ENCODE measurements at places on chromosomes 13 and 19.

GRCh38 chr13:41563341-41563983 is 106.1 kb downstream of the RGCC start:
- DNase-seq: no peak

GRCh38 chr19:18514800-18515682 is 6.8 kb downstream of the ELL start:
- no peak for DNase-seq

DNA sequence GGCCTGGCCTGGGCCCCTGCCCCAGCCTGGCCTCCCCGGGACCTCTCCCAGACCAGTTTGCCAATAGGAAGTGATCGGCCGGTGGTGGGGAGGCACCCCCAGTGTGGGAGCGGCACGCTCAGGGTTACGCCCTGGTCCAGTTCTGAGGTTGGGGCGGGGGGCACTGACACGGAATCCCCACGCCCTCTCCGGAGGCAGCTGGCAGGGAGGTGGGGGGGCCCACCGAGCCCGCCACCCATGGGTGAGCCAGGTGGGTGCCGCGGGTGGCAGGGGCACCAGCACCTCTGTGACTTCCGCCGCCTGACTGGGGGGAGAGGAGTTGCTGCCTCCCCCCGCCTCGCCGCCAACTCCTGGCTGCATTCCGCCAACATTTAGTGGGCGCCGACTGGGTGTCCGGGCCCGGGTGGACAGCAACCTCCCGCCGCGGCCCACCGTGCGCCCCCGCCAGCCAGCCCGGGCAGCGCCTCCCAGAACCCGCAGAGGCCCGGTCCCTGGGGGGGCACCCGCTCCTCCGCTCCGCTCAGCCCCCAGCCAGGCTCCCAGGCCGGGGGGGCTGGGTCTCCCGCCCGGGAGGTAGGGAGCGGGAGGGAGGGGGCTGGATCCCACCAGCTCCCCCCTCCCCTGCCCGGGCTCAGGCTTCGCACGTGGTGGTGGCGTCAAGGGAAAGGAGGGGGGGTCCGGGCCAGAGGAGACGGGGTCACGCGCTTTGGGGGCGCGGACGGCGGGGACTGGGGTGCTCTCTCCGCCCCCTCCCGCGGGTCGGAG is 2.0 kb downstream of the ZBTB7A start:
- DNase-seq: no peak

GRCh38 chr13:107961849-107962608 is 253.3 kb downstream of the LIG4 start:
- DNase-seq: no peak

- no peak for DNase-seq
These were observed 35.7 kb downstream of the ZSWIM4 start for GRCh38 chr19:13830741-13831536.

DNA sequence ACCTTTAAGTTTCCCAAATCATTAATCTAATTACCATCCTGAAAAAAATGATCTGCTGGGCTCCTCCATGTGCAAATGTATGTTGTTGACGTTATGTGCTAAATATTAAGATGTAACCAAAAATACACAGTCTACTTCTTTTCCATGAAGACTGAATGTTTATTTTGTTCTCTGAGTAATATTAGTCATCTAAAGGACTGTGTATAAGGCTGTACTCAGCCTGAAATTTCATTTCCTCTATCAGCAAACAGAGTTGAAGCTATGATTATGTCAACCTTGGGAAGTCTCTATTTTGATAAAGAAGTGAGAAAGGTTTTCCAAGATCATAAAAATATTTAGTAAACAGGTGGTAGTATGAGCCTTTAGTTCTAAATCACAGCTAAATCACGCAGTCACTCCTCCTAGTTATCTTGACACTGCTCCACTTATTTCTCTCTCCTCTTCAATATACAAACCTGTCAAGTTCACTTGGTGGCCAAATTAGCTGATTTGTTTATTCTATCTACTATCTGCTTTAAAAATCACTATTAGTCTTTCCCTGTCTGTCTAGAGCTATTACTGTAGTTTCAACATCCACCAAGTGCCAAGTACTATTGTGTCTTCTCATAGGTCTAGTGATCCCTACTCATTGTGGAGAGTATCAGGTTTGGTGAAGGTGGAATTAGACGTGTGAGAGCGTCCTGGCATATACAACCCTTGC is 211.7 kb upstream of the STARD13 start:
- no peak for DNase-seq

DNA sequence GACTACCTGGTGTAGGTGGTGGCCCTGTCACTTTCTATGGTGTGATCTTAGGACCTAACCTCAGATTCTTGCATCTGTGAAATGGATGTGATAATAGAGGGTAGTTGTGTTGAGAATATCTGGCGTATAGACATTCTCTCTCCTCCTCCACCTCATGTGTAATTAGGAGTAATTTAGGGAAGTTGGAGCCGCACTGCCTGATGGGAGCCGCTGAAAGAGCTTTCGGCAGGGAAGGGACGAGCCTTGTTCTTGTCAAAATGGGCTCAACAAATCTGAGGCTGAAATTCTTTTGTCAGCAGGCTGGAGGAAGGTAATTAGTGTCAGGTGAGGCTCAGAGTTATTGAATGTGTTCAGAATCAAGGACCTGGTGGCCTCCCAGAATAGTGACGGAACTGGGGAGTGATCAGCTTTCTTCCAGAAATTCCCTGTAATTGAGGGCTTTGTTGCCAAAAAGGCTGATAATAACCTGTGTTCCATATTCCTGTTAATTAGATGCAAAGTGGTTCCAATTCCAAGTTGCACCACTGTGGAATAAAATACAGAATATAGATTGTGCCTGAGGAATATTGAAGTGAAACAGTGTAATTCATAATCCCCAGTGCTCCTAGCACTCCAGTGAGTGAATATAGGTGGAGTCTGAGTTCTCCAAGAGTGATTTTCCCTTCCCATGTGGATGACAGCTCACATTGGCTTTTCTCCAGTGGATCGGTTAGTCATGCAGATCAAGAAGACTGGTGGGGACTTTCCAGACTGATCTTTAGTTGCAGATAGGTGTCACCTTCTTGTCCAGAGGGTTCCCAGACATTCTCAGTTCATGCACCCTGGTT is 47.5 kb downstream of the SPATA13 start:
- no peak for DNase-seq

DNA sequence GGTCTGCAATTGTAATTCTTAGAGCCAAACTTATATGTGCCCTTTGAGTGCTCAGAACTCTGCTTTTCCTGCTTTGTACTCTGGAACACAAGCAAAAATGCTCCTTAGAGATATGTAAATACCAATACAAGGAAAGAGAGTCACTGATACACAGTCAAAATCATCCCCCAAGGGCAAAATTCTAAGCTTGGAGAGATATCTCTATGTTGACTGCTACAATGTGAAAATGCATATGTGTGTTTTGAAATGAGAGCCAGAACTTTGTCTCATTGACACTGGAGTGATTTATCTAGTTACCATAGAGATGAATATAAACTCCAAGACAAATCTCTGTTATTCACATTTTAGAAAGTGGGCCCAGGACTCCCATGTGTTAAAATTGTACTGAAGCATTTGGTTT is 494.8 kb upstream of the SLITRK1 start:
- no peak for DNase-seq

- no peak for DNase-seq
These were observed 4.2 kb upstream of the ICAM1 start for GRCh38 chr19:10266706-10267105.

DNA sequence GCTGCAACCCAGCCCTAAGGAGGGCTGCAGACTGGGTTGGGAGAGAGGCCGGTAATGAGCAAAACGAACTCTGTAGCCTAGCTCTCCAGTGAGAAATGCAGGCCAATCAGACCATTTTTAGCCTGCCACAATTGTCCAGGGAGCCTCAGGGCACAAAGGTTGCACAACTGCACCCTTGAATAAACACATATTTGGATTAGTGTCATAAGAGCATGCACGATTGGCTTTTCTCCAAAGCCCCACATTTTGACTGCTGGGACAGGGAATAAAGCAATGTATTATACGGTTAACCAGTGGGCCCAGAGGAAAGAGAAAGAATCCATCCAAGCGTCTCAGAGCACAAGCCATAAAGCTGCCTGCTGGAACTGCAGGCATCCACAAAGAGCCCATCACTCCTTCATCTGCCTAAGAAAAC is 729.4 kb upstream of the SGCG start:
- no peak for DNase-seq

GRCh38 chr13:30113983-30114570 is 193.3 kb downstream of the KATNAL1 start:
- no peak for DNase-seq

GRCh38 chr13:27130223-27130978 is 41.2 kb downstream of the USP12 start:
- no peak for DNase-seq

DNA sequence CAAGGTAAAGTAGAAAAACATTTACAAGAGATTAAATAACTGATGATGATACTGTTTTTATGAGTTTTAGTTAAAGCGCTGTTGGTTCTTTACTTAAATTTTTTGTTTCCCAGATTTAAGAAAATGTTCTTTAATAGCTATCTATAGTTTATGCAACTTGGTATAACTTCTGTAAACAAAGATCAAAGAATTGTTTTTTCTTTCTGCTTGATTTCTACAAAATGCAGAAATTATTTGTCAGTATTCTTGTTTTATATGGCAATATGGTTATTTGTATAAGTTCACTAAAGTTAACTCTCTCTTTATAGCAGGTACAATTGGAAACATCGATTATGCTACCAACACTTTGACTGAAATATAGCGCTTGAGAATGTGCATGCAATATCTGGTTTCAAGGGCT is 2465.1 kb upstream of the PCDH20 start:
- no peak for DNase-seq

DNA sequence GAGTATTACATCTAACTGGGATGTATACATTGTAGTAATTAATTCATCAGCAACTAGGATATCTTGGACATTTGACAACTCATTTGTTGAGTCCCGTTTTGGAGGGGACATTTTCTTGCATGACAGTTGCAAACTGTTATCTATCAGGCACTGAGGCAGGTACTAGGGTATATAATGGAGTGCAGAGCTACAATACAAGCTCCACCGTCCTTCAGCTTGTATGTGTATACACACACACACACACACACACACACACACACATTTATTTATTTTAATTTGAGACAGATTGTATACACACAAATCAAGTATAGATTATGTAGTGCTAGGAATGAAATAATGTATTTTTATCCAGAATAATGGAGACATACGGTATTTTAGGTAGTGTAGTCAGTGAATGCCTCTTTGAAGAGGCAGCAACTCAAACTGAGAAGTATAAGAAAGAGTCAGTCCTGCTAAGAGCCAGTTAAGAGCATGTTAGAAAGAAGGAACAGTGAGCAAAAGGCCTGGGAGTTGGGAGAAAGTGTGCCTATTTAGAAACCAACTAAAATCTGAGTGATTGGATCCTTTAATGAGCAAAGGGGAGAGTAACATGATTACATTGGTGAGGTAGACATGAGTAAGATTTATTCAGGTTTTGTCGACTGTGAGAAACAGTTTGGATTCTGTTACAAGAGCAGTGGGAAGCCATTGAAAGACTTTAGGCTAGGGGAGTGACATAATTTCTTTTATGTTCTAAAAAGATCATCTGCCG is 74.5 kb downstream of the NBEA start:
- DNase-seq: no peak

DNA sequence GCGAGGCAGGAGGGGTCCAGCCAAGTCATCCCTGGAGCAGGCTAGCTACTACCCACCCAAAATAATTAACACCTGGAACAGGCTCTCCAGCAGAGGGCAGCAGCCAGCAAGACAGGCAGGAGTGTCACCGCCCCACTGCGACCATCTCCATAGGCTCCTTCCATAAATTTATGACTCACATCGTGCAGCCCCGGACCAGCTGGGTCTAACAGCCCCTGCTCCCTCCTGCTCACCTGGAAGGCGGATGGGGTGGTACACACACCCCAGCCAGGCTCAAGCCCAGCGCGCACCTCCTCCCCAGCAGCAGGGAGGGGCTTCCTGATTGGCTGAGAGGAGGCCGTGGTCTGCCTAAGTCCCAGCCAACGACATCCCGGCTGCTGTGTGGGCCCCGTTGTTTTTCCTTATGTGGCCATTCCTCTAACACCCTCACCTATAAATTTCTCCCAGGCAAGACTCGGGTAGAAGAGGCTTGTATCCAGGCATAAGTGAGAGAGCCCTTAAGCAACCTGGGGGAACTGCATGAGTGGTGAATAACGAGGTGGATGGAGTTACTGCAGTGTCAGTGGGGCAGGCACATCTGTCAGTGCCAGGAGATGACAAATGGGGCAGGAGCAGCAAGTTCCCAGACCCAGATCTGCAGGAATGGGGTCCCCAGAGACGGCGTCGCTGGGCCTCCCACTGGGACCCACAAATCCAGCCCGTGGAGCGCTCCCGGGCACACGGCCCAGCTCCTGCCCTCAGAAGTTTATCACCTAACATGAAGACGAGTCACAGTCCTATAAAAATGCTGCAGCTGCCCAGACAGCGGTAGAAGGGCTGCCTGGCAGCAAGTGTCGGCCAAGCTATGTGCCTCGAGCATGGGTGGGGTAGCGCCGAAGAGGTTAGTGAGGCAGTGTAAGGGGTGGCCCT is 43.1 kb downstream of the CEBPG start:
- DNase-seq: peak; percentile 18

GRCh38 chr19:18292810-18293641 is 11.6 kb upstream of the JUND start:
- DNase-seq: no peak

DNA sequence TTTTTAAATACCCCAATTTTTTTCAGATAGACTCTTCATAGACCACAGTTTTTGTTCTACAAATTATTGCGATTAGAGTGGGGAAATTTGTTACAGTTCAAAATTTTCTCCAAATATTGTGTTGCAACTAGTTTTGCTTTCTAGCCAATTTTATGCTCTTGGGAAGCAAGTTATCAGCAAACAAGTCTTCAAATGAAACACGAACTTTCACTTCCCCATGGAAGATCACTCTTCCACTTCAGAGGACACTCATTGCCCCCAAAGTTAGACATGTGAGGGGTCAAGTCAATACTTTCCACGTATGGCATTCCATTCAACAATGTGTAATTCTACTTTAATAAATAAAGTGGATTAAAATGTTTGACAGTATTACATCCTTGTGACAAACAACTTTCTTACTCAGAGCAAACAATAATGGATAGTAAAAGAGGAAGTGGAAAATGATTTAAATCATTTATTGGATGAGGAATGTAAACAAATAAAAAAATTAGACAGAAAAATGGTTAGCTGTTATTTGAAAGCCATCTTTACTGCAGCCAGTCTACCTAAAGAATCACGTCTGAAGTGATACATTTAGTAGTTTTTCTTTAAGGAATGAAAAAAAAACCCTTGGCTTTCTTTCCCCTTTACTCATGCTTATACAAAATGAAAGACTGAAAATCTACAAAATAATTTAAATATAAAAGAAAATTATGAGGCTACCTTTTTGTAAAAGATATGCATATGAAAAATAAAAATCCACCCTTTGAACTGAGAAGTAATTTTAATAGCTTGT is 41.2 kb upstream of the TNFSF11 start:
- no peak for DNase-seq

DNA sequence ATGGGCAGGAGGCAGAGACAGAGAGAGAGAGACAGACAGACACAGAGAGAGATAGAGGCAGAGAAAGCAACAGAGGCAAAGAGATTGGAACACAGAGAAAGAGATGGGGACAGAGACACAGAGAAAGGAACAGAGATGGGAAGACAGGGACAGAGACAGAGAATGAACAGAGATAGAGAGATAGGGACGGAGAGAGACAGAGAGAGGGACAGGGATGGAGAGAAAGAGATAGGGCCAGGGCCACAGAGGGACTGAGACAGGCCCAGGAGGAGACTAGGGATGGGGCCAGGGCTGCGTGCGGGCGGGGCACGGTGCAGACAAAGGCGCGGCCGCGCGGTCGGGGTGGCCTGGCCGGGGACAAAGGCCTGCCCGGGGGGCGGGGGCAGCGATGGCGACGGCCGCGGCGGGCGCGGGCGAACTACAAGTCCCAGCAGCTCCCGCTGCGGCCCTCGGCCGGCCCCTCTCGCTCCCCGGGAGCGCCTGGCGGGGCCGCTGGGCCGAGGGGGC is at the start of gene ZNF358:
Gene ZNF358, plus strand, starts transcription at position 459 of the 507 bp plus-strand sequence. CDS start 3,140 bp downstream, outside the sequence.
- DNase-seq: no peak

Measured in stimulated activated CD8-positive, alpha-beta memory T cell treated with anti-CD3 and anti-CD28 coated beads, Interleukin-4, amount 100 ng/mL, for 1 hour (primary cell).